ENCODE measurements at places on chromosomes 3 and 15. TPM values are rescaled to one million over a fixed set of nuclear protein-coding genes. Genes with fewer than 3 reads are reported as not detected.

GRCh38 chr3:184017672-184018423 is at the start of gene ABCC5:
TSS of gene ABCC5 (minus strand) at chr3:184017884. CDS start at chr3:184014392, 3,492 bp downstream.
- peak; percentile 70 for DNase-seq

- no peak for DNase-seq
Observed at GRCh38 chr15:67556976-67557570, 14.6 kb downstream of the MAP2K5 start.

- peak; percentile 35 for DNase-seq
Observed at GRCh38 chr3:146326875-146327543, 76.1 kb upstream of the PLSCR4 start.

DNA sequence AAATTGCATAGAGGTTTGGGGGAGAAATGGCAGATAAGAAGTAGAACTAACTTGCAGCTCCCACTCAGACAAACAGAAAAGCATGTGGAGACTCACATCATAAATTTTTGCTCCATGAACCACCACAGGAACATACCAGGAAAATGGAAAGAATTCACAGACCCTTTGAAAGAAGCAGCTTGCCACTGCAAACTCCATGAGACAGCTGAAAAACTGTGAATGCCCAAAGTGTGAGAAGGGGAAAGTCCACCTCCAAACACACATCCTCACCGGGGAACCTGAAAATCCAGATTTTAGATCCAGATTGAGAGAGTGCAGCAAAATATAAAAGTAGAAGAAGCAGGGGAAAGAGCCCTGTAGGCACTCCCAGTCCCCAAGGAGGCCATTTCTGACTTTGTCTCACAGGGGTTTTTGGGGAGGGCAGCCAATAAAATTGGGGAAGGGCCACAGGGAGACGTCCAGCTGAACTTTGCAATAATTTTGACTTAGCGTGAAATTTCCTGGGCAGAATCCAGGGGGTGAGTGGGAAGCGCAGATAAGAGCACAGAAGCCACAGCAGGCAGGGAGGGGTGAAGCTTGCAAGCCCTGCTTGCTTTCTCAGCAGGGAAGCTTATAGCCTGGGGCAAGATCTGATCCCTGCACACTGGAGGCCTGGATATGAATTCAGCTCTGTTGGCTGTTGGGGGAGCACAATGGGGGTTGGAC is 183.4 kb upstream of the UBE2E2 start:
- DNase-seq, result no peak

DNA sequence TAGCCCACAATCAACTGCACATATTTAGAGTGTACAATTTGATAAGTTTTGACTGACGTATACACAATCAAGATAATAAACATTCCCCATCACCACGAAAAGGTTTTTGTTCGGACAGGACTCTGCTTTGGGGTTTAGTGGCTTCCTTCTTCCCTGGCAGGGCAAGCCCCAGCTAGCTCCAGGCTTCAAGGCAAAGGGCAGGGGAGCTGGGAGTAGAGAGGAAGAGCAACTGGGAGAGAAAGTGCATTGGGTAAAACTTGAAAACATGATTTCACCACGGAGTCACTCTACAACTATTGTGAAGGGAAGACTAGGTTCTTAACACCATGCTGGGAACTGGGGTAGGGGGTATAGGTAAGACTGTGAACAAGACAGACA is 185.1 kb upstream of the UBE2E1 start:
- DNase-seq, result no peak

- DNase-seq, result peak; percentile 13
Observed at GRCh38 chr3:119098619-119099222, 47.2 kb upstream of the TEX55 start.

DNA sequence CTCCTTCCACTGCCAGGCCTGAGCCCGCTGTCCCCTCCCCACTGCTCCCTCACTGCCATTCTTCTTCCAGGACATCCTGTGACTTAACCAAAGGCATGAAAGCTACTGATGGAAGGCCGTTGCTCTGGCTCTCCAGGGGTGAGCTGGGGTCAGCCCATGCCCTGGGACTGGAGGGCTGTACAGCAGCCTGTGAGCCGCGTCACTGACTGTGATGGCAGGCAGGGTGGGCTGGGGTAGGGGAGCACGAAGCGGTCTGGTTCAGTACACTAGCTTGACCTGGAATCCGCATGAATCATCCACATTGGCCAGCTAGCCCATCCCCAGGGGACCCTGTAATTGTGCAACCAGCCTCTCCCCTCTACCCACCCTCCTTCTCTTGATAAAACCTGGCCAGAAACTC is 30.8 kb downstream of the CORO2B start:
- DNase-seq, result no peak

DNA sequence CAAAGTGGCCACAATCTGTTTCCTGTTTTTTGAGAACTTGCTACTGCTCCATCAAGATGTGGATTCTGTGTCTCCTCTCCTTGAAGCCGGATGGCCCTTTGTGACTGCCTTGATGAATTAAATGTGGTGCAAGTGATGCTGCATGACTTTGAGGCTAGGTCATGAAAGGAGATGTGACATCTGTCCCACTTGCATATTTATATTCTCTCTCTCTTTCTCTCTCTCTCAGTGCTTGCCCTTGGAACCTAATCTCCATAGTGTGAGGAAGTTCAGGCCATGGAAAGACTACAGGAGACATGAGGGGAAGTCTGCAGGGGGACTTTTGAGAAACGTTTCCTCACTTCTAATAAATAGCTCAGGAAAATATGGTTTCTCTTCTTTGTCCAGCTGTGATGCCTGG is 50.0 kb upstream of the ADPGK start:
- DNase-seq, result no peak

DNA sequence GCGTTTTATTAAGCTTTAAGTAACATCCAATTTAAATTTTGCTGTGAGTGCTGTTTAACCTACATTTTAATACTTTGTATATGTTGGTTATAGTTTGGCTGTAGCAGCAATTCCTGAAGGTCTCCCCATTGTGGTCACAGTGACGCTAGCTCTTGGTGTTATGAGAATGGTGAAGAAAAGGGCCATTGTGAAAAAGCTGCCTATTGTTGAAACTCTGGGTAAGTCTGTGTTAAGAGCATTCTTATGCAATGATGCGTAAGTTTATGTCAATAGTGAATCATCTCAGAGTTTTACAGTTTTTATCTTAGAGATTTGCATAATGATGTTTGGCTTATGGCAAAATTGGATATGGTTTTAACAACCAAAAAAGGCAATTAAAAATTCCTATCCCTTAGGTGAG is 62.7 kb downstream of the ASTE1 start:
- peak; percentile 73 for DNase-seq

GRCh38 chr3:45132568-45133211 is 13.5 kb downstream of the CDCP1 start:
- no peak for DNase-seq

DNA sequence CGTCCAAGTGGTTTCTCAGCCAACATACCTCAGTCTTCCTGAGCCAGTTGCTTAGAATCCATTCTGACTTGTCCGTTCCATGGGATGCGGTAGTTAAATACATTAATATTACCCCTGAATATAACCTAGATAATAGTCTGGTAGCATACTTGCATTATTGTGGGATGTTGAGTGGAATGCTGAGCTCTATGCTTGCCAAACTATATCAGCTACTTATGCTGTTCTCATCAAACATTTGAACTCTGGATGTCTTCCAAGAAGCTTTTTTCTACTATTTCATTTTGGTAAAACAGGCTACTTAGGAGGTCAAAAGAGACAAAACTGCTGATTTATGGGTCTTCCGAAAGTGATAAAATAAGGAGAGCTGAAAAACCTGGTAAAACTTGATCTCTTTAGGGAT is 429.5 kb downstream of the NAALADL2 start:
- DNase-seq, result no peak

DNA sequence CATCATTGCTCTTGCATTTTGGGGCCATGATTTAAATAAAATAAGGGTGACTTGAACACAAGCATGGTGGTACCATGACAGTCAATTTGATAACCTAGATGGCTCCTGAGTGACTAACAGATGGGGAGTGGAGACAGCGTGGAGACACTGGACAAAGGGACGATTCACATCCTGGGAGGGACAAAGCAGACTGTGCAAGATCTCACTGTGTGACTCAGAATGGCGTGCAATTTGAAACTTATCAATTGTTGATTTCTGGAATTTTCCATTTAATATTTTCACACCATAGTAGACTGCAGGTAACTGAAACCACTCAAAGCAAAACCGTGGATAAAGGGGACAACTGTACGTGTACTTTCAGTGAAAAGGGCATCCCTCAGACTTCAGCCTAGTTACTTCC is 25.5 kb downstream of the MCCC1 start:
- peak; percentile 68 for DNase-seq

DNA sequence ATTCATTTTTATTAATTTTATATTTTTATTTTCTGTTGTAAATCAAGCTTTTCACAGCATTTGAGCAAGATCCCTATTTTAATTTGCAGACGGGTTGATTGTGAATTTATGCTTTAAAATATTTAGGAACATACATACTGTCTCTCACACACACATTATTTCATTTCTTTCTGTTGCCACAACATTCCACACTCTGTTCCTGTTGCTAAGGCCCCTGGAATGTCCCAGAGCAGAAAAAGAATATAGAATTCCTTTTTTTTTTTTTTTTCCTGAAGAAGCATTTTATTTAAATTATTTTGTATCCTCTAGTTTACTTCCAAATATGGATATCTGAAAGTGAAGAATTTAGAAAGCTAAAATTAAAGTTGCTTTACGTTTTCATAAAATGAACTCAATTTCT is 36.8 kb upstream of the SCAANT1 start:
- DNase-seq, result no peak

DNA sequence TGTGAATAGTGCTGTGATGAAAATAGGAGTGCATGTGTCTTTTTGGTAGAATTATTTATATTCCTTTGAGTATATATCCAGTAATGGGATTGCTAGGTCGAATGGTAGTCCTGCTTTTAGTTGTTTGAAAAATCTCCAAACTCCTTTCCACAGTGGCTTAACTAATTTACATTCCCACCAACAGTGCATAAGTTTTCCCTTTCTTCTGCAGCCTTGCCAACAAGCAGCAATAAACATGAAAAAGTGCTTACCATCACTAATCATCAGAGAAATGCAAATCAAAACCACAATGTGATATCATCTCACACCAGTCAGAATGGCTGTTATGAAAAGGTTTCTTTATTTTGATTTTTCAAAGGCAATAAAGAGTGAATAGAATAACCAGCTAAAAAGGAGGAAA is 1105.9 kb downstream of the NAALADL2 start:
- DNase-seq, result no peak

GRCh38 chr3:87164245-87164644 is 62.9 kb upstream of the CHMP2B start:
- no peak for DNase-seq

GRCh38 chr3:150404023-150404422 is 4.1 kb upstream of the TSC22D2 start:
- DNase-seq, result no peak

DNA sequence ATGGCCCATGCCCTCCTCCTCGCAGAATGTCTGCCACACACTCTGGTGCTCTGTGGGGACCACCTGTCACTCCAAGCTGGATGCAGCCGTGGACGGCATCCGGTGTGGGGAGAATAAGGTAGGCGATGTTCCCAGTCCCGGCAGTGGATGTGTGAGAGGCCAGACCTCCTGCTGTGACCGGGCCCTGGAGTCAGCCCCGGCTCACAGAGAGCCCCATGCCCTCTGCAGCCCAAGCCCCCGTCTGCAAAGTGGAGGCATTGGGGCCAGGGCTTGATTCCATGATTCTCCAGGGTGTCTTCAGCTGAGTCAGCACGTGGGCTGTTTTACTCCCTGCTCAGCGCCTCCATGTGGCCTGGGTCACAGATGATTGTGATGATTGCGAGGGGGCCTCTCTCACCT is 32.2 kb downstream of the GOLGA6L10 start:
- no peak for DNase-seq

GRCh38 chr3:150975992-150976368 is 3.5 kb upstream of the CLRN1 start:
- DNase-seq, result no peak

DNA sequence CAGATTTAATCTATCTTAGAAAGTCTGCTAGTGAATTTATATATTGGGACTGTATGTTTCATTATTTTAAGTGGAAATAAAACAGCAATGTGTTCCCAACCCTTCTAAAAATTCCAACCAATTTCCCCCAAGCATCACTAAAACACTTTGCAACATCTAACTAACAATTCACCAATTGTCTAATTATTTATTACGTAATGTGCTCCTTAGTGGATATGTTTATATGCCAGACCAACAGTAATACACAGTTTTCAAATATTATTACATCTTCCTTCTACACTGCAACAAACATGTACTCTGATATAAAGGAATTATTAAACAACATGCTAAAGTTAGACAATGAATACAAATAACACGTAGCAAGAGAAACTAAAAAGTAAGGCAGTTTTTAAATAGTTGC is 262.6 kb upstream of the THBS1 start:
- no peak for DNase-seq

Gene FEZF2
- total RNA-seq, result not detected

Gene EPHA6
- total RNA-seq, result not detected

Gene HIGD2B
- total RNA-seq, result 0.27 TPM

Gene SLC9C1
- total RNA-seq, result 0.79 TPM

Gene CPNE4
- total RNA-seq, result not detected

Data from HCT116 (cell line).